H1 (cell line): ENCODE measurements at places on chromosomes 5 and 9.

DNA sequence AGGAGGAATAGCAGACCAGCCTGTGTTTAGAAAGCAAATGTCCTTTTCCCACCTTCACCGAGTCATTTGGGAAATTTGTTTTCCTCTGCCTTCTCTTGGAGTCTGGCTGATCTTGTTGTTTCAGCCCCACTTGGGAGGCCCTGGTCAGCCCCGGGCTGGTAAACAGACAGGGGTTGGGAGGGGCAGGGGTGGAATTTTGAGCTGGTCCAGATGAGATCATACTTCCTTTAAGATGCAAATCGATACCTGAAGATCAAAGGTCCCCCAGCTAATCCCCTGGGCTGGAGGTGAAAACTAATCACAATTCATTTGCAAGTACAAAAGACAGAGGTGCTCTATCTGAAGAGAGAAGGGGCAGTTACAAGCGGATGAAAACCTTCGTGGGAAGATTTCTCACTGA is 118.4 kb downstream of the PAPPA start:
- peaks cover 72% of the 10 kb centered on the region for H3K27me3 ChIP-seq
- peak; percentile 64 for DNase-seq
- H3K4me1 ChIP-seq: peaks cover 6% of the 10 kb centered on the region; the same call in 1 of the 2 replicates
- H3K36me3 ChIP-seq: no peaks in the 10 kb centered on the region

- no peaks in the 10 kb centered on the region for H3K36me3 ChIP-seq
- no peak overlapping the region for H3K4me3 ChIP-seq
- no peak overlapping the region for H3K27ac ChIP-seq
Measured at GRCh38 chr9:27428551-27428950, 95.5 kb upstream of the IFNK start.

- no peak for DNase-seq
- no peak overlapping the region for H3K27ac ChIP-seq
- no peak overlapping the region for H3K4me3 ChIP-seq
- no peaks in the 10 kb centered on the region for H3K27me3 ChIP-seq
- H3K36me3 ChIP-seq: peaks cover 23% of the 10 kb centered on the region
Measured at GRCh38 chr5:109859537-109859936, 169.8 kb downstream of the MAN2A1 start.

DNA sequence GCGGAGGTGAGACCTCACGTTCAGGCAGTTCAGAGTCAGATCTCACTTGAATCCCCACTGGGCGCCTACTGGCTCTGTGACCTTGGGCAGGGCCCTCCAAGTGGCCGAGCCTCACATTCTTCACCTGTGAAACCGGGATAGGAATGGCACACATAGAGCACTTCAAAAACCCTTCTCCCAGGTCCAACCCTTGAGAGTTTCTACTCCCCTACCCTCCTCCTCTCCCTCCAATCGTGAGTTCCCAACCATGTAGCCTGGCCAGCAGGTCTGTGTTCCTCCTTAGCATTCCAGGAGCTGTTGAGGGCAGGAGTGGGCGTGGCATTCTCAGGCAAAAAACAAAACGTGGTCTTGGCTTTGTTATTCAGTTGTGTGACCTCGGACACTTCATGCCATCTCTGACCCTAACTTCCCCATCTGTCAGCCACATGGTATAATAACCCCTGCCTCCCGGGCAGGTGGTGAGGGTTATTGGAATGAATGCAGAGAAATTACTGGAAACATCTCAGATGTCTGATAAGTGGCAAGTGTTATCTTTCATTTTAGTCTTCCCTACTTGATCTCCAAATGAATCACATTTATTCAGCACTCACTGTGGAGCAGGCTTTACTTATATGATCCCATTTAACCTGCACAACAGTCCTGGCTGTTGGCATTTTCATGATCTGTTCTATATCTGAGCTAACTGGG is 112.8 kb upstream of the BOD1 start:
- H3K4me3 ChIP-seq: no peak overlapping the region
- H3K27ac ChIP-seq: no peak overlapping the region
- no peak for DNase-seq
- H3K4me1 ChIP-seq: peaks cover 3% of the 10 kb centered on the region
- H3K27me3 ChIP-seq: no peaks in the 10 kb centered on the region

DNA sequence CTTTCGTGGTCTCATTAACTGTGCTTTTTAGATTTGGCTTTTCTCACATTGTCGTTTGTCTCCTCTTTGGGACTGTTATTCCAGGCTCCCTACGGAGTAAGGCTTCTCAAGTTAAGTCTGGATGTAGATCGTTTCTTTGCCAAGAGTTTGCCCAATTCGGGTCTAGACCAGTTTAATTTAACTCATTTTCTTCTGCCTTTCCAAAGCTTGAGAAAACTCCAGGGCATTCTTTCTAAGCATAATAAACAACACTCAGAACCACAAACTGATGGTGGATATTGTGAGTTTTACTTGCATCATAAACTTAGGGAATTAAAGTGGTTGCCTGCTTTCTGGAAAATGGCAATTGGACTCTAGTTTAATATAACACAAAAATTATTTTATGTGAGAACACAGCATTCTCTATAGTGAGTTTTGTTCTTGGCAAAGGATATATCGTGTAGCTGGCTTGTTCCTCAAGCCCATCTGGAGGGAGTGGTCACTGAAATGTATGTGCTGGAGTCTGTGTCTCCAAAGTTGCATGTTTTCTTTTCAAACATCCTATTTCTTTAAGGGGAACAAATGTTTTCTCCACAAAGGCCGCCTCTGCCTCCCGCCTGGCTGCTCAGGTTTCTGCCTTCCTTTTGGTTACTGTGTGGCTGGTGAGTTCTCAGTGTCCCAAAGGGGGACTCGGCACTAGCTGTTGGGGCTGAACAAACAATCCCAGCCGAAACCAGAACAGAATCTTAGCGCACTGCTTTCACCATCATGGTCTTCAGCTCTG is 211.3 kb upstream of the FBN2 start:
- no peak for DNase-seq
- H3K27ac ChIP-seq: no peak overlapping the region
- no peaks in the 10 kb centered on the region for H3K36me3 ChIP-seq
- H3K27me3 ChIP-seq: no peaks in the 10 kb centered on the region
- no peak overlapping the region for H3K4me3 ChIP-seq
- no peaks in the 10 kb centered on the region for H3K4me1 ChIP-seq

DNA sequence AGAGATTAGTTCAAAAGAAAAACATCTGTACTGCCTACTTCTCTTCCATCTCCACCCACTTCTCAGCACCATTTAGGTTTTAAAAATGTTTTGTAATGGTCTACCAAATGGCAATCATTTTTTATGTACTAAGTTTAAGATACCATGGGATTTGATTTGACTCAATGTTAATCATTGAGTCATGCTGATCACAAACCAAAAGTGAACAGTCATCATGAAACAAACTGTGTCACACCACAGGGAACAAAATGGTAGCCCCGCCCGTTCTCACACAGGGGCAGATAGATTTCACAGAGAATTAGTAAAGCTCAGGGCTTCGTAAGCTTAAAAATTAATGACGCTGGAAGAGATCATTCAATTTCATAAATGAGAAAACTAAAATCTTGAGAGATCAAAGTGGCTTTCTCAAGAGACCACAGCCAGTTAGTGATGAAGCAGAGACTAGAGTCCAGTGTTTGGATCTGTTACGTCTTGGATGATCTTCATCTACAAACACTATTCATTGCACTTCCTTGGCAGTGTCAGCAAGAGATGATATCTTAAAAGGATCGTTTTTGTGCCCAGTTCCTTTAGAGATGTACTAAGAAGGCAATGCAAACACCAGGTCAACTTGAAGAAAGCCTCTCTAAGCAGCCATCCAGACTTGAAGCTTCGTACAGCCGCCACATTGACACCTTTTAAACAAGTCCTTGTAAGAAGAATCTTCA is 33.9 kb upstream of the TRIO start:
- no peak overlapping the region for H3K4me3 ChIP-seq
- H3K36me3 ChIP-seq: no peaks in the 10 kb centered on the region
- H3K4me1 ChIP-seq: peaks cover 3% of the 10 kb centered on the region
- no peak overlapping the region for H3K27ac ChIP-seq
- DNase-seq: no peak

GRCh38 chr5:6377582-6377904 is 804 bp downstream of the MED10 start:
- peaks cover 3% of the 10 kb centered on the region; the same call in 1 of the 2 replicates for H3K4me1 ChIP-seq
- DNase-seq: no peak
- no peaks in the 10 kb centered on the region for H3K27me3 ChIP-seq
- H3K4me3 ChIP-seq: peak overlapping the region; percentile 90
- no peak overlapping the region for H3K27ac ChIP-seq

DNA sequence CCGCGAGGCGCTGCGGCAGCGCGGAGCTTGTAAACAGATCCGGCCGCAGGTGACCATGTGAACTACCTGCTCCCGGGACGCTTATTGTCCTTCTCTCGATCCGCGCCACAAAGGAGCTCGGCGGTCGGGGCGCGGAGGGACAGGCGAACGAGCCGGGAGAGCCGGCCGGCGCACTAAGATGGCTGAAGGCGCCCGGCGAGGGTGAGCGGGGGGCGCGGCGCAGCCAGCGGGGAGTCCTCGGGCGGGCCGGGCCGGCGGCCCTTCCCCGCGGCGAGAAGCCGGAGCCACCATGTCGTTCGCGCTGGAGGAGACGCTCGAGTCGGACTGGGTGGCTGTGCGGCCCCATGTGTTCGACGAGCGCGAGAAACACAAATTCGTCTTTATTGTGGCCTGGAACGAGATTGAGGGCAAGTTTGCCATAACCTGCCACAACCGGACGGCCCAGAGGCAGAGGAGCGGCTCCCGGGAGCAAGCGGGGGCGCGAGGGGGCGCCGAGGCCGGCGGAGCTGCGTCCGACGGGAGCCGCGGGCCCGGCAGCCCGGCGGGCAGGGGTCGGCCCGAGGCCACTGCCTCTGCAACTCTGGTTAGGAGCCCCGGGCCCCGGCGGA is 535 bp downstream of the JMY start:
- peak overlapping the region; percentile 92 for H3K27ac ChIP-seq
- H3K4me3 ChIP-seq: peak overlapping the region; percentile 70
- no peaks in the 10 kb centered on the region for H3K27me3 ChIP-seq
- DNase-seq: no peak
- no peaks in the 10 kb centered on the region for H3K36me3 ChIP-seq

GRCh38 chr9:3446313-3446712 is 79.5 kb downstream of the RFX3 start:
- no peak overlapping the region for H3K27ac ChIP-seq
- H3K27me3 ChIP-seq: no peaks in the 10 kb centered on the region
- no peaks in the 10 kb centered on the region for H3K4me1 ChIP-seq
- no peak overlapping the region for H3K4me3 ChIP-seq

DNA sequence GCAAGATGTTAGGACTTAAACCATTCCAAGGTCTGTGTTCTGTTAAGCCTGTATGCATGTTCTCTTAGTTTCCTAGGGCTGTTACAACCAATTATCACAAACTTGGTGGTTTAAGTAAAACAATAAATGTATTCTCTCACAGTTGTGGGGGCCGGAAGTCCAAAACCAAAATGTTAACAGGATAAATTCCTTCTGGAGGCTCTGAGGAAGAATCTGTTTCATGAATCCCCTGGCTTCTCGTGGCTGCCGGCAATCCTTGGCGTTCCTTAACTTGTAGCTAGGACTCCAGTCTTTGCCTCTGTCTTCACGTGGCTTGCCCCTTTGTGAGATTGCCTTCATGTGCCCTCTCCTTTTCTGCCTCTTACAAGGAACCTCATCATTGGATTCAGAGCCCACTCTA is 30.4 kb downstream of the FEM1C start:
- H3K4me1 ChIP-seq: no peaks in the 10 kb centered on the region
- no peak for DNase-seq
- H3K4me3 ChIP-seq: no peak overlapping the region
- H3K27ac ChIP-seq: no peak overlapping the region

GRCh38 chr9:2810420-2811075 is 33.3 kb downstream of the PUM3 start:
- no peaks in the 10 kb centered on the region for H3K27me3 ChIP-seq
- H3K4me1 ChIP-seq: peaks cover 29% of the 10 kb centered on the region
- peak overlapping the region; percentile 34; the same call in 1 of the 2 replicates for H3K4me3 ChIP-seq
- no peak for DNase-seq

- no peaks in the 10 kb centered on the region; the same call in 1 of the 2 replicates for H3K4me1 ChIP-seq
- H3K27me3 ChIP-seq: no peaks in the 10 kb centered on the region
- no peak for DNase-seq
- no peaks in the 10 kb centered on the region for H3K36me3 ChIP-seq
- H3K4me3 ChIP-seq: no peak overlapping the region
Measured at GRCh38 chr5:159511570-159511969, 181.3 kb upstream of the IL12B start.

DNA sequence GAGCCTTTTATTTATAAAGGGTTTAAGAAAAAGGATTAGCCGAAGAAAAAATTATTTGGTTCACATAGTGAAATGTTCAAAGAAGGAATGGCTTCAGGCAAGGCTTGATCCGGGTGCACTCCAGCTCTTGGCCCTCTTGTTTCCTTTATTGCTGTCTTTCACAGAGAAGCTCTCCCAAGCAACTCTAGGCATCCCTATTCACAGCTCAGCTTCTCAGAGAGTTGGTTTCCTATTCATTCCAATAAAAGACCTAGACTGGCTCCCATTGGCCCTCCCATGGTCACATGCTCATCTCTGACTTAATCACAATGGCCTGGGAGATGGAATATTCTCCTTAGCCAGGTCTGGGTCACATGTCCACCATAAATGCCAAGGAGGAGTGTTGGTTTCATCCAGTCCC is 9.4 kb upstream of the FGFR4 start:
- H3K4me1 ChIP-seq: no peaks in the 10 kb centered on the region
- DNase-seq: no peak

- no peaks in the 10 kb centered on the region for H3K36me3 ChIP-seq
- peaks cover 14% of the 10 kb centered on the region for H3K4me1 ChIP-seq
- no peak overlapping the region for H3K27ac ChIP-seq
Measured at GRCh38 chr9:89009546-89009840, 18.2 kb downstream of the S1PR3 start.

- H3K27ac ChIP-seq: no peak overlapping the region
- no peaks in the 10 kb centered on the region for H3K27me3 ChIP-seq
- H3K4me3 ChIP-seq: no peak overlapping the region
- H3K4me1 ChIP-seq: no peaks in the 10 kb centered on the region
- no peak for DNase-seq
Measured at GRCh38 chr5:135450336-135450735, 1.8 kb downstream of the TIFAB start.

GRCh38 chr9:108684288-108685025 is 171.3 kb downstream of the ACTL7B start:
- H3K27me3 ChIP-seq: no peaks in the 10 kb centered on the region
- no peak overlapping the region for H3K4me3 ChIP-seq
- H3K27ac ChIP-seq: no peak overlapping the region
- DNase-seq: no peak
- H3K36me3 ChIP-seq: no peaks in the 10 kb centered on the region
- H3K4me1 ChIP-seq: no peaks in the 10 kb centered on the region

DNA sequence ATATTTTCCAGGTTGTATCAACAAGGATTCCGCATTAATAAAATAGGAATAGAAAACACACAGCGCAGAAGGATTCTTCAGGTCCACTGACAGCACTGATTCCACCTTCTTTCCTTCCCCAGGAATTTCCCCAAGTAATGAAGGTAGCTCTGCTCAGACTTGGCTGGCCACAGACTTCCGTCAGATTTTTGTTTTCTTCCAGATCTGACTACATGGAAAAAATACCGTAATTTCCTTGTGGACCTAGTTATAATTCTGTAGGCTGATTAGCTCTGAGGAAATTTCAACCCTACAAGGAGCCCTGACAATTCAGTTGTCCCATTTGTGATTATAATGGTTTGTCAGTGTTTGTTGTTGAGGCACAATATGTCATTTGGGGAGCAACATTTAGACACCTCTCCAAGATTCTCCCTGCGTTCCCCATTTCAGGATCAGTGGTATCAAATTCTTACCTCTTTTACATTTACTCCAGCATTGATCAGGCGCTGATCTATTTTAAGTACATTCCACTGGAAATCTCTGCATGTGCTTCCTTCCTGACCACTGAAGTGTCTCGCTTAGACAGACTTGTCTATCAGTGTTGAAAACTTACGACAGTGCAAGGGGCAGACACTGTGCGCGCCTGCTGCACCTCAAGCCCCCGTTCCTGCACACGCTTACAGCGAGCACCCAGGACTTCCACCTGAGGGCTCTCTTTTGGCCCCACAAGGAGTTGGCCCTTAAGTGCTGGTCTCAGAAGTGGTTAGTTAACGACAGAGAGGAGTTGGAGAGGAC is 94.8 kb downstream of the LHFPL2 start:
- H3K4me3 ChIP-seq: no peak overlapping the region
- no peaks in the 10 kb centered on the region for H3K4me1 ChIP-seq
- no peak for DNase-seq
- H3K27me3 ChIP-seq: no peaks in the 10 kb centered on the region
